ENCODE measurements at places on chromosomes 11 and 22. TPM values are rescaled to one million over a fixed set of nuclear protein-coding genes. Genes with fewer than 3 reads are reported as not detected.

HORMAD2 gene
- not detected for polyA plus RNA-seq

LGALS12 gene
- 0.36 TPM for polyA plus RNA-seq

- no peak for DNase-seq
Measured at GRCh38 chr11:38491986-38492385, 1894.0 kb upstream of the RAG2 start.

DNA sequence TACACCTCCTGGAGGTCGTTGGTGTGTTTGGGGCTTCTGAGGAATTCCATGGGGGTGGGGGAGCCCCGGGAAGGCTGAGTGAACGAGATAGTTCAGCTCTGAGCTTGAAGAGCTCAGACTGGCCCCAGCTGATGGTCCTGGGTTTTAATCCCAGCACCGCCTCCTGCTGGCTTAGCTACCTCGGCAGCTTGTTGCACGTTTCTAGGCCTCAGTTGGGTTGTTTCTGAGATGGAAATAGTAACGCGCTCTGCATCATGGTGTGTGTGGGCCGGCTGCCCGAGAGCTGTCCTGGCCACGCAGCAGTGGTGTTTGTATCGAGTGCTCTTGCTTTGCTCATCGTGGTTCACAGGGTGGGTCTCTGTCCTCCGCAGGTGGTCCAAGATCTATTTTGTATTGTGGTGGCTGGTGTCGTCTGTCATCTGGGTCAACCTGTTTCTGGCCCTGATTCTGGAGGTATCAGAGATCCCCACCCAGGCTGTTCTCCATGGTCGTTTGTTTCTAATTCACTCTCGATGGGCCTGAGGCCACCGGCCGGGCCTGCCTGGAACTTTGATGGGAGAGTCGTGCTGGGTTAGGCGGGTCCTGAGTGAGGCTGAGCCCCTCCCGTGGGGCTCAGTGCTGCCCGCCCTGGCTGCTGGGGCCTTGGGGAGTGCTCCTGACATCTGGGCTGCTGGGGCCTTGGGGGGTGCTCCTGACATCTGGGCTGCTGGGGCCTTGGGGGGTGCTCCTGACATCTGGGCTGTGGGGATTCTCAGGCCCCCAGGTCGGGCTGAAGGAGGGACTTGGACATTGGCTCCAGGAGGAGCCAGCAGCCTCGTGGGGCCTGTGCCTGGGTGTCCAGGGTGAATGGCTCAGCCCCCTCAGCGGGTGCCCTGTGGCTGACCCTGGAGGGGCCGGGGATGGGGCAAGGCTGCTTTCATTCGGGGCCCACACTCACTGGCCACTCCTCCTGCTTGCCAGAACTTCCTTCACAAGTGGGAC, 37.7 kb downstream of the TPCN2 start:
- peak; percentile 84 for DNase-seq

- DNase-seq, result no peak
Measured at GRCh38 chr22:44304354-44304753, 8.4 kb downstream of the SHISAL1 start.

OR8D4 gene
- polyA plus RNA-seq, result 0.07 TPM

APOA1 gene
- polyA plus RNA-seq, result 230 TPM

DNA sequence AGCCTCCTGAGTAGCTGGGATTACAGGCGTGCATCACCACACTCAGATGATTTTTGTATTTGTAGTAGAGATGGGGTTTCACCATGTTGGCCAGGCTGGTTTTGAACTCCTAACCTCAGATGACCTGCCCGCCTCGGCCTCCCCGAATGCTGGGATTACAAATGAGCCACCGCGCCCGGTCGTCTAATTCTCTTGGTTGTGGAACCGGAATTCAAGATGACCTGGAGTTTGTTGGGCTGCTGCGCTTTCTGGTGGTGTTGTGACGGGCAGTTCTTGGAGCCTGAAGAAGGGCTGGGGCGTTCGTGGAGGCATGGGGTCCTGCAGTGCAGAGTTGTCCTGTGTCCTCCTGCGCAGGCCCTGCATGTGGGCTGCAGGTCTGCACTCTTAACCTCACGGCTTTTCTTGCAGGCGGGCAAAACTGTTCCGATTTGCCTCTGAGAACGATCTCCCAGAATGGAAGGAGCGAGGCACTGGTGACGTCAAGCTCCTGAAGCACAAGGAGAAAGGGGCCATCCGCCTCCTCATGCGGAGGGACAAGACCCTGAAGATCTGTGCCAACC, 4.9 kb upstream of the TRMT2A start:
- no peak for DNase-seq

DNA sequence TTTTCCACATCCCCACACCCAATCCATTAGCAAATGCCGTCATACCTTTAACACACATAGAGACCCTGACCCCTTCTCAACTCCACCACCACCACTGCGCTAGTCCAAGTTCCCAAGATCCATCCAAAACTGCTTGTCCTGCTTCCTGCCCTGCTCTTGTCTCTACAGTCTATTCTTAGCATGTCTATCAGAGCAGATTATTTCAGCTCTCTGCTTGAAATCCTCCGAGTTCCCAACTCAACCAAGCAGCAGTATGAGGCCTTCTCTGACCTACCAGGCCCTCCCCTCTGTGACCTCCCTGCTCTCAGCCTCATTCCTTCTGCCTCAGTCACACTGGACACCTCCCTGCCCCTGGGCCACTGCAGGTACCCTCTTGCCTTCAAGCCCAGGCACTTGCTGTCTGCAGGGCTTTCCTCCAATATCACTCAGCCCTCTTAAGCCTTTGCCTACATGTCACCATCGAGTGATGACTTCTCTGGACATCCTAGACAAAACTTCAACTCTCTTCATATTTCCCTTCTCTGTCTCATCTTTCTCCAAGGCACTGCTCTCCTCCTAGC, 134.6 kb downstream of the SPATA19 start:
- DNase-seq, result no peak

TMA7B gene
- not detected for polyA plus RNA-seq

IFT27 gene
- polyA plus RNA-seq, result 25.3 TPM

DNA sequence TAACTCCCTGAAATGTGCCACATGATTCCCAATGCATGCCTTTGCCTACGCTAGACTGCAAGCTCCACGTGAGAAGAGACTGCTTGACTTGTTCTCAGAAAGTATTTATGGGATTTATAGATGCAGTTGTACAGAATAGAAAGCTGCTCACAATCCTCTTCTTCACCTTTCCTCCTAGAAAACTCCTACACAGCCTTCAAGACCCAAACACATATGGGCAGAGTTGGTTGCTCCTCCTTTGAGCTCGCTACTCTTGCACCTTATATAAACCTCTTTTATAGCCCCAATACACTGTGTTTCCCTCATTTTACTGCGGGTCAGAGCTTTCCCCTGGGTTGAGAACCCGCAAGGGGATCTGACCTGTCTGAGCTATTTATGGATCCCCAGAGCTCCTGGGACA, 16.4 kb downstream of the C1QTNF6 start:
- DNase-seq, result no peak

DNA sequence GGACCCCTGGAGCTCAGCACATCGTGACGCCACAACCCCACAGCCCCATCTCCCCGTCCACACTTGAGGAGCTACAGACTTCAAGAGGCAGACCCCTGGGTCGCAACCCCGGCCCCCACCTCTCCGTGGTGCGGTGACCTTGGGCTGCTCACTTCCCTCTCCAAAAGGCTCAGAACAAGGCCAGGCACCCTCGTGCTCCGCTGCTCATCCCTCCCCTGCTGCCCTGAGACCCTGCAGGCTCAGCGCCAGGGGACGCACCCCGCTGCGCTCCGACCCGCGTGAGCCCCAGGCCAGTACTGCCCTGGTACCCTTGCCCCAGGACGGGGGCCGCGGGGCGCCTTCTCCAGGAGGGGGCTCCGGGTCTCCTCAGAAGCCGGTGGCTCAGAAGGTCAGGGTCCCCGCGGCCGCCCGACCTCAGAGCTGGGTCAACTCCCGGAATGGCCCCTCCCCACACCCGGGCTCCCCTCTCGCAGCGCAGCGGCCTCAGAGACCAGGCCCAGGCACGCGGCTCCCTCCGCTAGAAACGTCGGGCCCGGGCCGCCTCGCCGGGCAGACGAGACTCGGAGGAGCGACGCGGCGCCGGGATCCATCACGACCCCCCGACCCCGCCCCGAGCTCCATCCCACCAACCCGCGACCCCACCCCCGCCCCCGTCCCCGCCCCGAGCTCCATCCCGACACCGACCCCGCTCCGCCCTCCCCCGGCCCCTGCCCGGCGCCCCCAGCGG, 563 bp downstream of the GATD1 start:
- DNase-seq, result peak; percentile 55

PGA4 gene
- polyA plus RNA-seq, result 1.4 TPM

ZBTB16 gene
- polyA plus RNA-seq, result 5.0 TPM

- DNase-seq, result no peak
Measured at GRCh38 chr11:115503886-115504275, 334 bp downstream of the CADM1 start.

- peak; percentile 65 for DNase-seq
Measured at GRCh38 chr11:17734418-17734911, at the start of gene KCNC1. TSS of gene KCNC1 (plus strand) at chr11:17734781. CDS start at chr11:17736003, 1,222 bp downstream.

DNA sequence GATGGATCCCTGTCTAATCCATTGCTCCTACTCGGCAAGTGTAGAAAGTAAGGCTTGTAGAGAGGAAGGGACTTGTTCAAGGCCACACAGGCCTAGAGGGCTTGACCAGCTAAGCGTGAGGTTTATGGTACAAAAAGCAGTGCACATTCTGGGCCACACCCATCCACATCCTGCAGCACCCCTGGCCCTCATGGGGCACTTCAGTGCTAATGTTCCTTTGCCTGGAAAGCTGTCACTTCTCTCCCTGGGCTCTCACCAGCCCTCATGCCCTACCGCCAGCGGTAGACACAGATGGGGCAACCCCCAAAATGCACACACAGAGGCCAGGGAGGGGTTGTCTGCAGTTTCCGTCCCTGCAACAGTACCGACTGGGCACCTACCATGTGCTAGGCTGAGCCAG, 7.1 kb upstream of the MGAT3 start:
- no peak for DNase-seq

- no peak for DNase-seq
Measured at GRCh38 chr11:93807980-93808379, 23.9 kb downstream of the MED17 start.

GRCh38 chr11:89521294-89521693, 30.1 kb upstream of the NOX4 start:
- no peak for DNase-seq

- DNase-seq, result peak; percentile 79
Measured at GRCh38 chr11:27295928-27296327, 67.1 kb downstream of the CCDC34 start.

- peak; percentile 75 for DNase-seq
Measured at GRCh38 chr11:61626580-61627380, 45.9 kb upstream of the SYT7 start.

DNA sequence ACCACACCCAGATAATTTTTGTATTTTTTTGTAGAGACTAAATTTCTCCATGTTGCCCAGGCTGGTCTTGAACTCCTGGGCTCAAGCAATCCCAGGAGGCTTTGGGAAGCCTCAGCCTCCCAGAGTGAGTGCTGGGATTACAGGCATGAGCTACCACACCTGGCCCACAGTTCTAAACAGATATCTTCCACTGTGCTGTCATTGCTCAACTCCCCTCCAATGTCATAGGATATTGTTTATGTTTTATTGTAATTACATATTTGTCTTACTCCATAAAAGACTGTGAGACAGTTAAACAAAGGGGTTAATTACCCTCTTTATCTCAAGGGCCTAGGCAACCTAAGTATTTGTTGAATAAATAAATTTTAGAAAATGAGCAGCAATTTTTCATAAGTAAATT, 204.2 kb downstream of the GRM5 start:
- no peak for DNase-seq

DNA sequence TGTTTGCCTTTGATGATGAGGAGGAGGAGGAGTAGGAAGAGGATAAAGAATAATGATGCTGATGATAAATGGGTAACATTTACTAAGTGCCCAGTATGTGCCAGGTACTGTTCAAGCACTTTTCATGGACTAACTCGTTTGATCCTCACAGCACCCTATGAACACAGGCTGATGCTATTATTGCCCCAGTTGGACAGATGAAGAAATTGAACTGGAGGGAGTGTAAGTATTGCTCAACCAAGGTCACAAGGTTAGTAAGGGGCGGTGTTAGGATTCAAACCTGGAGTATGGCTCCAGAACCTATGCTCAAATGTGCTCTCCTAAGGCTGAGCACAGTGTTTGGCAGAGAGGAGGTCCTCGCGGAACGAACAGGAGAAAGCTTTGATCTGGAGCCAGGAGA, 78.6 kb downstream of the SYN3 start:
- no peak for DNase-seq
